ENCODE measurements at places on chromosomes 1 and 21. TPM values are rescaled to one million over a fixed set of nuclear protein-coding genes. Genes with fewer than 3 reads are reported as not detected.

DNA sequence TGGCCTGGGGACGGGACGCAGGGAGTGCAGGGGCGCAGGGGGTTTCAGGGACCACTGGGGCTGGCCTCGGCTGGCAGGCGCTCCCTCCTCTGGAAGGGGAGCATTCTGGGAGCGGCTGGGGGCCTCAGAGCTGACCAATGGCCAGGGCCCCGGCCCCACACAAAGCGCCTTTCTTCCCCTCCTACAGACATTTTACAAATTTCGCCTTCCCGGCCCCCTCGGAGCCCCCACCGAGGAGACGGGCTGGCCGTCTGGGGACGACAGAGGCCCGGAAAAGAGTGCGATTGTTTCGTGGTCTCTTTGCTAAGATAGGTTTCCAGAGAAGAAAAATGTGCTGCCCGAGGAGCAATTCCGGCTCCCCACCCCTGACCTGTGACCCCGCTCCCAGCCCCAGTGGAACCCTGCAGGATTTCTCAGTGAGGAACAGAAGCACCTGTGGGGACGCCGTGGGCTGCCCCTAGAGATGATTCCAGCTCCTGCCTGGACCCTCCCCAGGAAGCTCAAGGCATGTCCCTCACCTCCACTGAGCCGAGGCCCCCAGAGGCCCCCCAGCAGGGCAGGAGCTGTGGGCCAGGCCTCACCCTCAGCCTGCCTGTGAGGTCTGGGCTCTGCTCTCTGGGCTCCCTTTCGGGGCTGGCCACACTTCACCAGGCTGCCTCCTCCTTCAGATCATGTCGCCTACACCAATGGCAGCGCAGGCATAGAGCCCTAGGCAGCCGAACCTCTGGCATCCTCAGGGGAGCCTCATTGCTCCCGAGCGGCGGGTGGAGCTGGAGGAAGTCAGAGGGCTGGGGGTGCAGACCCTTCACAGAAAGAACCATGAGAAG, 15.0 kb upstream of the PLEKHG5 start:
- DNase-seq: no peak

DNA sequence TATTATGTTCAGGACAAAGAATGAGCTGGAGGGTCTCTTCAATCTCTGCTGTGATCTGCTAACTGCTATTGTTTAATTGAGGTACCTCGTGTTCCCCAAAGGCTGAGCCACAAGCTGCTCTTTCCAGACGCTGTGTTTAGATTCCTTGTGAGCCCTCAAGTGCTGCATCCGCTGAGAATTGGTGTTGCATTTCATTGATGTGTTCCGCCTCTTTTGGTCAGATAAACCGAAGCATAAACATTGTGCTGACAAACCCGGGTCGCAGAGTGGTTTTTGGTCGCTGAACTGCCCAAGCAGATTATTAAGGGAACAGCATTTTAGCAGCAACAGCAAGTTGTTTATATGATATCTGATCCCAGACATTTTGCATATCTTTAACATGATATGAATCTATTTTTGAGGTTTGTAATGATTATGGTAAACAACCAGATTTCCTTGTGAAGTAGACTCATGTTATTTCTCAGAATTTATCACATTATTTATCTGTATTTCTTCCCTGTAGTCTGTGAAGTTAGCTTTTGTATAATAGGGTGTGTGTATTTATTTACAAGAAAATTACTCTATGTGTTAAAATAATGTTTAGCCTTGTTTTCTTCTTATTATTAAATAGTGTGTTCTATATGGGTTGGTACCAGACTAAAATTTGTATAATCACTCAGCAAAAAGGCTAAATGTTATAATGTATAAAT, 217.2 kb upstream of the C1orf105 start:
- no peak for DNase-seq

- no peak for DNase-seq
Observed at GRCh38 chr1:162222730-162223129, 153.2 kb downstream of the NOS1AP start.

Gene B4GALT2
- total RNA-seq: 88.7 TPM

GRCh38 chr1:199002661-199003060, 363.8 kb downstream of the PTPRC start:
- no peak for DNase-seq

DNA sequence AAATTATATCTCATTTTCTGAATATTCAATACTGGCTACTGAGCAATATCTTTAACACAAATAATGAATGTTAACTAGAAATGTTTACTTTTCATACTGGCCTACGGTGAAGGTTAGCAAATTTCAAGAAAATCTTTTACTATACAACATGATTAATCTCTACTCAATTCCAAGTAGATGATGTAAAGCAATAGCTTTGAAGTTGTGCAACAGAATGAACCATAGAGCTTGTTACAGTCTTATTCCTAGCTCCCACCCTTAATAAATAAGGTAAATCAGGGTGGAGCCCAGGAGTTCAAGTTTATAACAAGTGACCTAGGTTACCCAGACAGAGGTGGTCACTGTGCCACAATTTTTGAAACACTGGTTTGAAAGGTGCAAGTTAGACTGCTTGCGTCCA, 1678.1 kb downstream of the KCNT2 start:
- DNase-seq: no peak

DNA sequence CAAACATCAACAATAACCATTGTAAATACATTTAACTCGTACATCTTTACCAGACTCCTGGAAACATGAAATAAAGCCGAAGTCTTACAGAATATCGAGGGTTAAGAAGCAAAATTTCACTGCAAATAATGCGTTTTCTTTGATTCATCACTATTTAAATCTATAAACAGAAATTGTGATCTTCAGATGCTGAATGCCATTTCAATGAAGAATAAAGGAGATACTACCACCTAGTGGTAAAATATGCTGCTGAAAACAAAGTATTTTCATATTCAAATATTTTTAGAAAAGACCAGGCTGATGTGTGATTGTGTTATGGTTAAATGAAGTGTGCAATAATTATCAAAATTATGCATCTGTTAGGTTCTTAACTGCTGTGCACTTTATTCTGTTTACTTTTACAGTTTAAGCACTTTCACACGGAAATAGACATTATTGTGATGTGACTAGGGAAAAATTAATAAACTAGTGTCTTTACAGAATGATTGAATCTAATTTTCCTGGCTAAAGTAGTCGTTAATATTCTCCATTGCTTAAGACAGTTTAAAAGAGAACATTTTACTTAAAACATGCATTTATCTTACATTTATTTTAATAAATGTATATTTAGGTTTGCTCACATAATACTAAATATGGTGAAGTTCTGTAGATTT, 1093.1 kb downstream of the MRPL39 start:
- no peak for DNase-seq

GRCh38 chr1:74392840-74393239, 119.6 kb downstream of the LRRC53 start:
- DNase-seq: no peak

DNA sequence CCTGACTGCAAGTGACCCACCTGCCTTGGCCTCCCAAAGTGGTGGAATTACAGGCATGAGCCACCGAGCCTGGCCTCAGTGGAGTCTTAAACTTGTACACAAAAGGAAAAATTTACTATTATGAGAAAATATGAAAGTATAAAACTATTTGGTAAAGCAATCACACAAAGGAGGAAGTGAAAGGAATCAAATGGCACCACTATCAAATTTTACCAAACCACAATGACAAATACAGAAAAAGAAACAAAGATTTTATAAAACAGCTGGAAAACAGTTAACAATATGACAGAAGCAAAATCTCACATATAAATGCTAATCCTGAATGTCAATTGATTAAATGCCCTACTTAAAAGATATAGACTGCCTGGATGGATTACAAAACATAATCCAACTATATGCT, 42.1 kb upstream of the NEGR1 start:
- no peak for DNase-seq

Gene GJA9
- total RNA-seq: not detected

- no peak for DNase-seq
Observed at GRCh38 chr1:77371396-77371795, 89.6 kb downstream of the AK5 start.

- no peak for DNase-seq
Observed at GRCh38 chr21:18354947-18355346, 48.6 kb downstream of the TMPRSS15 start.

DNA sequence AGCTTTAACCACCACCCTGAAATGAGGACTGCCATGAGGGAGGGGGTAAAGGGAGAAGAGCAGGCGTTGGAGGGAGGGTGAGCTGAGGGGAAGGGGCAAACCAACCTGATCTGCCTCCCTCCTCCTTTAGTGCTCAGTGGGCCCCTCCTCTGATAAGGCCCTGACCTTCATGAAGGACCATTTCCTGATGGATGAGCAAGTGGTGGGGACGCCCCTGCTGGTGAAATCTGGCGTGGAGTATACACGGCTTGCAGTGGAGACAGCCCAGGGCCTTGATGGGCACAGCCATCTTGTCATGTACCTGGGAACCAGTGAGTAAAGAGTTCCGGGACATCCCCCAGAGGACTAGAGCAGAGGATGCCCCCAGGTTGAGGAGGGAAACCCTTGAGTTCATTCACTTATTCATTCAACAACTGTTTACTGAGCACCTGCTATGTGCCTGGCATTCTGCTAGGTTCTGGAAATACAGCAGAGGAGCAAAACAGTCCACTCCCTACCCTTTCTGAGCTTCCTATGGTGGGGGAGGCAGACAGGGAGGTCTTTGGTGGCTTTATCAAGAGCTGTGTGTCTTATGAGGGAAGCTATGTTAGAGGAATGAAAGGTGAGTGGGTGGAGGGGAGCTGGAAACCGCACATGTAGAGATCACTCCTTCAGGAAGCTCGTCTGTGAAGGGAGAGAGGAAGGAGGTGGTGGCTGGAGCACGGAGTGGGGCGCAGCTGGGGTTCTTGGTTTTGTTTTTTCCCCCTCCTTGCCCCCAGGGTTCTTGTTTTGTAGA, 19.5 kb downstream of the SEMA4A start:
- DNase-seq: no peak

Gene C2CD4D
- 0.40 TPM for total RNA-seq

GRCh38 chr1:212291505-212292134, 6.4 kb downstream of the PPP2R5A start:
- no peak for DNase-seq

GRCh38 chr21:31931644-31932469, 59.0 kb downstream of the HUNK start:
- DNase-seq: no peak

Gene DENND2C
- 0.79 TPM for total RNA-seq

DNA sequence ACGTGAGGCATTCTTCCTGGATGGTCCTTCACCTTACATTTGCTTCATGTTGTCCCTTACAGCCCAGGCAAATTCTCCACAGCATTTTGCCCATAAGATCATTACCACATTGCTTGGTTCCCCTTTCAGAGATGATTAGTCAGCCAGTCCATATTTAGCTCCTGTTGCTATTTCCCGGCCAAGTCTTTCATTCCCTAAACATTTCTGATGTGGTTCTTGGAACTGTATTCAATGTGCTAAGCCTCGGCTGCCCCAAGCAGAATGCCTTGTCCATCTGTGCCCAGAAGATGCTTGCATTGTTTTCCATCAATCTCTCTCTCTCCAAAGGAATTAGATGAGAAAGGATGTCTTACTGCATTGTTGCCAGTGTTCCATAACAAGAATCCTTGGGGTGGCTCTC, 420.9 kb upstream of the CAMK1G start:
- DNase-seq: no peak

- no peak for DNase-seq
Observed at GRCh38 chr1:229230893-229231753, 39.8 kb upstream of the RAB4A start.

Gene UQCRH
- total RNA-seq: 341 TPM

Gene RYR2
- total RNA-seq: 0.07 TPM

Gene SAMD13
- 2.3 TPM for total RNA-seq

- DNase-seq: no peak
Observed at GRCh38 chr1:29551123-29551936, 315.0 kb downstream of the PTPRU start.

- DNase-seq: peak; percentile 33
Observed at GRCh38 chr1:19974822-19975416, 4.5 kb downstream of the PLA2G2A start.

GRCh38 chr1:54114955-54115354, 37.8 kb downstream of the CDCP2 start:
- no peak for DNase-seq

DNA sequence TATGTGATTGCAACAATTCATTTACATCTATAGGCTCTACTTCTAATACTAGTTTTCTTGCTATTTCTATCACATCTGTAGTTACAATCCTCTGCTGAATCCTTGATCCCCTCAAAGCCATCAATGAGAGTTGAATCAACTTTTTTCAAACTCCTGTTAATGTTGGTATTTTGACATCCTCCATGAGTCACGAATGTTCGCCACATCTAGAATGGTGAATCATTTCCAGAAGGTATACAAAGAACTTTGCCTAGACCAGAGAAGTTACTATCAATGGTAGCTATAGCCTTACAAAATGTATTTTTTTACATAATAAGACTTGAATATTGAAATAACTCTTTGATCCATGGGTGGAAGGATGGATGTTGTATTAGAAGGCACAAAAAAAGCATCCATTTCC, 110.0 kb downstream of the AMY1C start:
- DNase-seq: no peak

DNA sequence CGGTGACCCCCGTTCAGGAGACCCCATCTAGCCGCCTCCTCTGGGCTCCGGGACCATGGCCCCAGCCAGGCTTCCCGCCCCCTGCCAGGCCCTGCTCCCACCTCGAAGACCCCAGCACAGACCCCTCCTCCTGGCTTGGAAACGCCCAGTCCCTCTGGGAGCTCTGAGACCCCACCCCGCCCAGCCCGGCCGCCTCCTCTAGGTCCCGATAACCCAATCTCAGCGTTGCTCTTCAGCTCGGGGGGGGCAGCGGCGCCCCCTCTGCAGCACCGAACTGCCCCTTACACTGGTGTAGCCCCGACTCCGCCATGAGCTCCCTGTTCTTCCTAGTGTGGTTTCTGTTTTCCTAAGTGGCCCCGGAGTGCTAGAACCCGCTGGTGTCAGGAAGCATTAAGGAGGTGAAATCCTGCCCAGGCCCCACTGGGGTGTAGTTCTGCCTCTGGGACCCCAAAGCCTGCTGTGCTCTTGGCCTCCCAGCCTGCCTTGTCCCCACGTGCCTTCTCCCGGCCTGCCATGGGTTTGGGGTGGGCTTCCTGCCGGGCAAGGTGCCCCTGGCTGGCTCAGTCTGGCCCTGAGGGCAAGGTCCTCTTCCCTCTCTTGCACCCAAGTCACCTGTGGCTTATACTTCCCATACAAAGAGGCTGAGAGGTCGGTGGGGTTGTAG, 10.7 kb upstream of the MMEL1 start:
- no peak for DNase-seq

- DNase-seq: no peak
Observed at GRCh38 chr21:26224366-26224765, 53.8 kb upstream of the APP start.

Data from neural crest cell (in vitro differentiated cells).